DMS 273 treated with DMSO at 0.1 percent for 48 hours (cell line): ENCODE measurements at places on chromosomes 12 and 14.

- no peak for DNase-seq
These were observed 165.4 kb upstream of the SSTR1 start for GRCh38 chr14:38042322-38042721.

DNA sequence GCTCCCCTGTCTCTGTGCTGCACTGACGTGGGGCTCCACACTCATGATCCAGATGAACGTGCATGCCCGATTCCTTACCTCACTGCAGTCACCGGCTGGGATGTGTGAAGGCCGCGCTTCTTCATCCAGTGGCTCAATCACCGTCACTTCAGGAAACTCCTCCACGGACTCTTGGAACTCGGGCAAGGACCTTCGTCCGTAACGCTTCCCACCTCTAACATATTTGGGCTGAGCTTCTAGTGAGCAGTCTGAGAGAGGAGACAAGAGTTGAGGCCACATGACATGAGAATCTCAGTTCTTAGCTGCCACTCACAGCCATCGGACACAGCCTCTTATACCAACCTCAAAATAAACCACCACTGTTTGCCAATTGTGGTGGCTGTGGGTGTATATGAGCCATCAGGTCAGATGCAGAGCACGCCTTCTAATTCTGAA lies 38.3 kb downstream of the NIN start:
- no peak for DNase-seq

GRCh38 chr14:96130391-96130790 lies 74.2 kb upstream of the BDKRB2 start:
- DNase-seq = no peak

DNA sequence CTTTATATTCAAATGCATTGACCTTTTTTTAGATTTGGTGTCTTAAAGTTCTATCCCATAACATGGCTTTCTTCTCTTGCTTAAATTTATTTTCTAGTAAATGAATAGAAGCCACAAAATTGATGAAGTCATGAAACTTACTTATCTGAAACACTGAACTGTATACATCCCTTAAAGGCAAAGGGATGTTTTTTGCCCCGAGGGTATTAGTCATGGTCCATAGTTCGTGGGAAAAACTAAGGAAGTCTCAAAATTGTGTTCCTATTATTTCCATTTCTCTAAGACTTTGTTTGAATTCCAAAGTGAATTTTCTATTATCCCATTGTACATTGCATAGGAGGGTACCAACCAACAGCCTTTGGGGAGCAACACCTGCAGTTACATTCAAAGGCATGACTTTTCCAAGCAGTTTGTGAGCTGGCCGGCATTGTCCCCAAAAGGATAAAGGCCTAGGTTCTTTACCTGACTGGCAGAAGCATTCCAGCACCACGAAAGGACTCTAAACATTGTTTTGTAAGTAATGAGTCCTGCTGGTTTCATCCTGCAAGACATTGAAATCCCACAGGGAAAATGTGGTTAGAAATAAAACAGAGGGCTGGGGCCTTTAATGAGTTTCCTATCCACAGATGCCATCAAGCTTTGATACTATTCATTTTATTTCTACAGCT lies 473.5 kb downstream of the PRKD1 start:
- no peak for DNase-seq

GRCh38 chr12:47881826-47882427 lies 22.9 kb downstream of the VDR start:
- no peak for DNase-seq

DNA sequence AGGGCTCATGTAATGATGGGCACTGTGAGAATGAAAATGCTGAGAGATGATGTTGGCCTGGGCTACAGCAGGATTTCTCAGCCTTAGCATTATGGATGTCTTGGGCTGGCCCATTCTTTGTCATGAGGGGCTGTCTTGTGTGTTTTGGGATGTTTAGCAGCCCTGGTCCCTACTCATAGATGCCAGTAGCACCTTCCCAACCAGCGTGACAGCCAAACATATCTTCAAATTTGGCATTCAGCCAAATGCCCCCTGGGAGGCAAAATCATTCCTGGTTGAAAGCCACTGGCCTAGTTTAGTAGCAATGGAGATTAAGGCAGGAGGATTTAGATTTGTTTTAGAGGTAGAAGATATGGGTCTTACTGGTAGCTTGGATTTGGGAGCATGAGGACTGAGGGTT lies 26.6 kb downstream of the UBE3B start:
- DNase-seq = no peak
